ENCODE measurements at places on chromosomes 5 and 9.
A peak's percentile ranks its signal among the peaks of the same experiment; 100 is the strongest.

GRCh38 chr5:179553875-179554274, 3.5 kb downstream of the RUFY1 start:
- DNase-seq = no peak

DNA sequence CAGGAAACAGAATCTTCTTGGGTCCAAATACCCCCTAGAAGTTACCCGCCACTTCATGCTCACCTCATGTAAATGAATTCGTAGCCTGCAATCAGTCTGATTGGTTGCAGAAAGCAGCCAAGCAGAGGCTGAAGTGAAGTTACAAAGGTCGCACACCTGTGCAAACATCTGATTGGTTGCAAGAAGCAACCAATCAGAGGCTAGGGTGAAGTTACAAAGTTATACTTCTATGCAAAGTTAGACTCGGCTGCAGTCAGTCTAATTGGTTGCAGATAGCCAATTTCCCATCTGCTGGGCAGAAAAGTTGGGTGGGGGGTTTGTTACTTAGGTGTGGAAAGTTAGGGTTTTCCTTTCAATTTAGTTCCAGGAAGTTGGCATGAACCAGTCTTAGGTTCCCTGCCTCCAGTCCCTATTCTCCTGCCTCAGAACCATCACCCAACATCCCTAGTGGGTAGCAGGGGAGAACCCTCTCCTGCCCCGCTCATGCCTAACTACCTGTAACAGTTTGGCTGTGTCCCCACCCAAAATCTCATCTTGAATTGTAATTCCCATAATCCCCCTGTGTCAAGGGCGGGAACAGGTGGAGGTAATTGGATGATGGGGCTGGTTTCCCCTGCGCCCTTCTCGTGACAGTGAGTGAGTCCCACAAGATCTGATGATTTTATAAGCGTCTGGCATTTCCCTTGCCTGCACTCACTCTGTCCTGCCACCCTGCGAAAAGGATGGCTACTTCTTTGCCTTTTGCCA, 1.2 kb upstream of the RUSC2 start:
- no peak for DNase-seq

DNA sequence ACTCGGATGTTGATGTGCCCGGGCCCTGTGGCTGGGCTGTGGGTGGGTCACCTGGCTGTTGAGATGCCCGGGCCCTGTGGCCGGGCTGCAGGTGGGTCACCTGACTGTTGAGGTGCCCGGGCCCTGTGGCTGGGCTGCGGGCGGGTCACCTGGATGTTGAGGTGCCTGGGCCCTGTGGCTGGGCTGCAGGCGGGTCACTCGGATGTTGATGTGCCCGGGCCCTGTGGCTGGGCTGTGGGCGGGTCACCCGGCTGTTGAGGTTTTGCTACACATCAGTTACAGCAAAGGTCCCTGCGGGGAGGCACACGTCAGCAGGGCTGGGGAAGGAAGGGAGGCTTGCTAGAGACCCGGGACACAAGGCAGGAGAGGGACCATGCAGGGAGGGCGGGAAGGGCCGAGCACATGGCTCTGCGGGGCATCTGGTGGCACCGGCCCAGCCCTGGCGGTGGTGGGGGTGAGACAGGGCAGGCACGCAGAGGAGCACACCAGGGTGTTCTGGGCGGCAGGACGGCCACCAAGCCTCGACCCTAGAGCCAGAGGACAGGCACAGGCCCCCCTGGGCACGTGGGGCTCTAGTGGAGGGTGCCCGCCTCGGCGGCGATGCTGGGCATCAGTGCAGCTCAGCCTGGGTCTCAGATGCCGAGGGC, 35.4 kb downstream of the PNPLA7 start:
- DNase-seq = no peak

DNA sequence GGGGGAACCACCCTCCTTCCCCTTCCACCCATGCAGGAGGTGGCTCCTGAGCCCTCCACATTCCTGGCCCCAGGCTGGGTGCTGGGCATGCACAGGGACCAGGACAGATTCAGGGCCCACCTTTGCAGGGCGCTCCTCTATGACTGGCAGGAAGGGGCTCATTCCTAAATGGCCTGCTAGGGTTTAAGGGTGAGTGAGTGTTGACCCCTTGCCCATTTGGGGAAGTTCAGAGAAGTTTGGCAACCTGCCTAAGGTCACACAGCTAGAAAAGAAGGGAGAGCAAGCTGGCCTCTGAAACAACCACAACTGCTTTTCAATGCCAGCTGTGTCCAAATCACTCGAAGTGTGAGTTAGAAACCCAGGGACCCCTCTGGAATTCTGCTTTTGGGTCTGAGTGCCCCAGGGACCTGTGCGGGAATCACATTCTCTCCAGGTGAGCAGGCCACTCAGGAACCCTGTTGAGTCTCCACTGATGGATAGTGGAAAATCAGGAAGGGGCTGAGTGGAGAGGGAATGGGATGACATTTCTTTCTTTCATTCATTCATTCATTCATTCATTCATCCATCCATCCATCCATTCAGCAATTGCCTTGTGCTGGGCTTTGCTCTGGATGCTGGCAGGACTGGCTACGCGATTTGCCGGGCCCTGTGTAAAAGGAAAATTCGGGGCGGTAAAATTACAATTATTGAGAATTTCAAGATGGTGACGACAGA, 191.9 kb downstream of the C9orf50 start:
- no peak for DNase-seq

GRCh38 chr9:2639786-2640185, 18.2 kb downstream of the VLDLR start:
- no peak for DNase-seq

GRCh38 chr5:97231025-97231636, 48.1 kb upstream of the RIOK2 start:
- peak; percentile 45 for DNase-seq

GRCh38 chr5:120007598-120007997, 378.2 kb downstream of the FAM170A start:
- DNase-seq = no peak

DNA sequence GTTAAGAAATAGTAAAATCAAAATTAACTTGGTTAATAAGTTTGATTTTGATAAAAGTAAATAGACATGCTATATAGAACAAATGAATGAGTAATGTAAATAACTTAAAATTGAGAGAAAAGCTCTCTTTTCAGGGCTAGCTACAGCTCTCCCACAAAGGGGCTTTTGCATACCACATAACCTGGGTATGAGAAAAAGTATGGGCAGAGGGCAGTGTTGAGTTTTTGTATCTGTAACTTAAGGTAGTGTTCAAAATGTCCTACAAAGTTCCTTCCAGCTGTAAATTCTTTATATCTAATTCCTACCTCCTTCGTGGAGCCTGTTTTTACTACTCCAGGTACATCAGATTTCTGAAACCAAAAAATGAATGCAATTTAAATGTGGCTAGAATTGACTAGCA, 18.9 kb upstream of the TTC33 start:
- DNase-seq = no peak

GRCh38 chr5:143037071-143037470, 266.9 kb downstream of the ARHGAP26 start:
- no peak for DNase-seq

- no peak for DNase-seq
Measured at GRCh38 chr5:135013445-135013844, 20.6 kb downstream of the PITX1 start.

DNA sequence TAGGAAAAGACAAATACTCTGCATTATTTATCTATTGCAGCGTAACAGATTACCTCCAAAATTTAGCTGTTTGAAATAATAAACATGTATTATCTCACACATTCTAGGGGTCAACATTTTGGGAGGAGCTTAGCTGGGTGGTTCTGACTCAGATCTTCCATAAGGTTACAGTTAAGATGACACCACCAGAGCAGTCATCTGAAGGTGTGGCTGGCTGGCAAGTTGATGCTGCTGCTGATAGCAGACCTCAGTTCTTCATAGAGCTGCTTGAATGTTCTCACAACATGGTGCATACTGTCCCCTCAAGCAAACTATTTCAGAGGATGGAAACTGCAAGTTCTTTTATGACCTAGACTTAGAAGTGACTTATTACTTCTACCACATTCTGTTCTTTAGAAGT, 146.3 kb upstream of the FSTL4 start:
- no peak for DNase-seq

DNA sequence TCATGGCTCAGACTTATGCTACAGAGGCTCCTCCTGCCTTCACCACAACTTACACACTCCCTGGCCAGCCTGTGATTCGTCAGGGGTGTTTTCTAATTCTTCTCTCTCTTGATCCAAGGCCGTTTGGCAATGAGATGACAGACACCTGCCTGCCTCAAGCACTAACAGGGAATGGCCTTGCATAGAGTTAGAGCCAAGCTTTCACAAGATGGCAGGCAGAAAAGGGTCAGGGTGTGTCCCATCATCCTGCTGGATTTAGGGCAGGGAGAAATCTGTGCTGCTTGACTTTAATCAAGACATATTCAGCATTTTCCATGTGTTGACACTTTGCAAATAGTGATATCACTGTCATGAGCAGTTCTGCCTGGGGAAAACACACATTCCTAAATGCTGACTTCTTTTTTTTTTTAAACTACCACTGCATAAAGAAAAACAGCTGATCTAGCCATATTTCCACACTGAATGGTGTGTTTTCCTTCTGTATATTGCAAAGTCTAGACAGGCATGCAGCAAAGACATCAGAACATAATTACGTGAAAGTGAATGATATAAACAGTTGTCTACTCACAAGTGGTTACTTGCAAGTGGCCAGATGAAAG, 95.0 kb upstream of the SLC25A48 start:
- no peak for DNase-seq

DNA sequence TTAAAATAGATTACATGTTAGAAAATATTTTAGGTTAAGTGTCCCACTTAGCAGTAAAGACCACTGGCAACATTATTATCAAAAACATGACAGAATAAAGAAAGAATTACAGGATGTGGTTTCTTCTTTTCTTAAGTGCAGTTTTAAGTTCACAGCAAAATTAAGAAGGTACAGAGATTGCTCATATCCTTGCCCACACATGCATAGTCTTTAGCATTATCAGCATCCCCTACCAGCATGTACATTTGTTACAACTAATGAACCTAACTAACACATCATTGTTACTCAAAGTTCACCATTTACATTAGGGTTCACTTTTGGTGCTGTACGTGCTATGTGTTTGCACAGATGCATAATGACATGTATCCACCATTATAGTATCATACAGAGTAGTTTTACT, 837.7 kb upstream of the CDH9 start:
- DNase-seq = no peak

GRCh38 chr5:40991168-40991980, 79.8 kb downstream of the MROH2B start:
- DNase-seq = no peak

DNA sequence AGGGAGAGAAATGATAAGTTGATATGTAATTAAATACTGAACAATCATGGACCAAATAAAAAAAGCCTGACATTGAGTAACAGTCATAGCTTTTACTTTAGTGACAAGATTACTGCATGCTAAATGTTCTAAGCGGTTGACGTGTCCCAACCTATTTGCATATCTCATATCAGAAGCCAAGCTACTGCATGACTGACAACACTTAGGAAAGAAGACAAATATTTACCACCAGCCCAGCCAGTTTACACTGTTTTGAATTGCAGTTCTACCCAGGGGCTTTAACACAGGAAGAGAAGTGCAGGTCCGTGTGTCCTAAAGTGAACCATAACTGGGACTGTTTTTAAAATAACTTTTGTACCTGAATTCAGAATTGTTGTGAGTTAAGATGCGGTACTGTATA, 219.9 kb downstream of the PRDM9 start:
- no peak for DNase-seq
